SIG-M5 (cell line): ENCODE measurements at places on chromosomes 7 and 10.

DNA sequence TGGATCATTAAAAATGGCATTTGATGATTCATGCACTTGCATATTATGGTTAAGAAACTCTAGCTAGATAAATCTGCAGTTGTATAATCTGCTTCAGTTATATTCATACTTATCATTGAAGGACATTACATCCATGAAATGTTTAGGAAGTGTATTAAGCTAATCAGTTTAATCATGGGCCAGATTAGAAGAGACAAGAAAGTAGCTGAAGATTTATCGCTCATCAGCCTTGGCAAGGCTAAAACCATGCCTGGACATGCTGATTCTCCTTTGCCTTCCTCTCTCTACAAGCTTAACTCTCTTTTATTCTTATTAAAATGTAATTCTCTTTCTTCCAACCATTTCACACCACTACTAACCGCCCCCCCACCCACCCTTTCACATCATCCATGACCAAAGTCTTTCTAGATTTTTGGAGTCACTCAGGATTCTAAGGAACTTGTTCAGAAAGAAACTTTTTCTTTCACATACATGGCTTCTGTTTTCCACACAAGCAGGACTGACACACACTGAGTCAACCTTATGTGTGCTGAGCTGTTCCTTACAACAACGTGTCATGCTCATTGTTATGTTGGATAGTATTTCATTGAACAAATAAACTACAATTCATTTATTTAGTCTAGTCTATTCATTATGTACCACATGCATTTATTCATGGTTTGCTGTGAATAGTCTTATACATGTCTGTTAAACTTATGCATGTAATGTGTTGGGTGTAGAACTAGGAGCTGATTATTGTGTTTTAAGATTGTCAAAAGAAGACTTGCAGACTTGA, 227.3 kb upstream of the SP8 start:
- no peak for DNase-seq

DNA sequence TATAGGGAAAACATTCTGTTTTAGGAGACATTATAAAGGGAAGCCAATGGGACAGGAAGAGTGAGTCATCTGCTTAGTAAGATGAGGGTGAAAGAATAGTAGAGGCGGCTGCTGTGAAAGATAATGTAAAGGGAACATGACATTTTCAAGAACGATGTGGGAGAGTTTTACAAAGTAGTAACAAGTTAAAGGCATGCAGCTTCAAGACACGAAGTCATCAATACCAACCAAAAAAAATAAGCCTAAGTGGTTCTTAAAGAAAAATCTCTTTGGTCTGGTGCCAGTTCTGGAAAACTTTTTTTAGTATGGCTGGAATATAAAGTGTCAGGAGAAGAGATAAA, 6.1 kb downstream of the GSTO1 start:
- DNase-seq = no peak

DNA sequence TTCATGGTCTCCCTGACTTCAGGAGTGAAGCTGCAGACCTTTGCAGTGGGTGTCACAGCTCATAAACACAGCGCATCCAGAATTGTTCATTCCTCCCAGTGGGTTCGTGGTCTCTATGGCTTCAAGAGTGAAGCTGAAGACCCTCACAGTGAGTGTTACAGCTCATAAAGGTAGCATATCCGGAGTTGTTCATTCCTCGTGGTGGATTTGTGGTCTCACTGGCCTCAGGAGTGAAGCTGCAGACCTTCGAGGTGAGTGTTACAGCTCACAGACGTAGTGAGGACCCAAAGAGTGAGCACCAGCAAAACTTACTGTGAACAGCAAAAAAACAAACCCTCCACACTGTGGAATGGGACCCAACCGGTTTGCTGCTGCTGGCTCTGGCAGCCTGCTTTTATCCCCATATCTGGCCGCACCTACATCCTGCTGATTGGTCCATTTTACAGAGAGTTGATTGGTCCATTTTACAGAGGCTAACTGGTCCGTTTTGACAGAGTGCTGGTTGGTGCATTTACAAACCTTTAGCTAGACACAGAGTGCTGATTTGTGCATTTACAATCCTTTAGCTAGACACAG, 308.8 kb downstream of the PTPRN2 start:
- no peak for DNase-seq

- no peak for DNase-seq
Observed at GRCh38 chr10:77173615-77174461, 463.8 kb downstream of the KCNMA1 start.

DNA sequence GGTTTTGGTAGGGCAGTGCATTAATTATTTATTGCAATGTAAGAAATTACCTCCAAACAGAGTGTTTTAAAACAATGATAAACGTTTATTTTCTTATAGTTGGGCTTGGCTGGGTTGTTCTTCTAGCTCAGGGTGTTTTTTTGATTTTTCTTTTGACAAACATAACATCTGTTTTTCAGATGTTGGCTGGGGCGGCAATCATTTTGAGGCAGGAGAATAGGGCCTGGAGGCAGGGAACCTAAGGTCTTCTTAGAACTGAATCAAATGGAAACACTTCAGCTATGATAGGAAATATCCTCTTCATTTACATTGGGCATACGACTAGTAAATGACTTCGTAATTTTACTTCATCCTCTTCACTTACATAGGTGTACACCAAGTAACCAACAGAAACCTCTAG, 47.4 kb upstream of the NAMPT start:
- DNase-seq = no peak
